Chondrocyte (in vitro differentiated cells): ENCODE measurements at places on chromosomes 2 and 18. TPM values are rescaled to one million over a fixed set of nuclear protein-coding genes. Genes with fewer than 3 reads are reported as not detected.

DNA sequence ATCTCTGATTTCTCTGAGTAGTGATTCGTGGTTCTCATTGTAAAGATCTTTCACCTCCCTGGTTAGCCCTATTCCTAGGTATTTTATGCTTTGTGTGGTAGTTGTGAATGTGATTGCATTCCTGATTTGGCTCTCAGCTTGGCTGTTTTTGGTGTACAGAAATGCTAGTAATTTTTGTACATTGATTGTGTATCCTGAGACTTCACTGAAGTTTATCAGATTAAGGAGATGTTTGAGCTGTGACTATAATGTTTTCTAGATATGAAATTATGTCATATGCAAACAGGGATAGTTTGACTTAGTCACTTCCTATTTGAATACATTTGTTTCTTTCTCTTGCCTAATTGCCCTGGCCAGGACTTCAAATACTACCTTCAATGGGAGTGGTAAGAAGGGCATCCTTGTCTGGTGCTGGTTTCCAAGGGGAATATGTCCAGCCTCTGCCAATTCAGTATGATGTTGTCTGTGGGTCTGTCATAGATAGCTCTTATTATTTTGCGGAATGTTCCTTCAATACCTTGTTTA lies 251.9 kb upstream of the ZNF804A start:
- no peaks in the 10 kb centered on the region for H3K36me3 ChIP-seq
- H3K4me1 ChIP-seq: no peaks in the 10 kb centered on the region
- H3K27ac ChIP-seq: no peak overlapping the region
- no peak for DNase-seq
- H3K27me3 ChIP-seq: peaks cover 8% of the 10 kb centered on the region

- no peak overlapping the region for H3K4me3 ChIP-seq
- H3K36me3 ChIP-seq: no peaks in the 10 kb centered on the region
- H3K27me3 ChIP-seq: no peaks in the 10 kb centered on the region
- no peak overlapping the region for H3K27ac ChIP-seq
- no peak for DNase-seq
Measured at GRCh38 chr2:81238462-81238861, 933.9 kb upstream of the LRRTM1 start.

DNA sequence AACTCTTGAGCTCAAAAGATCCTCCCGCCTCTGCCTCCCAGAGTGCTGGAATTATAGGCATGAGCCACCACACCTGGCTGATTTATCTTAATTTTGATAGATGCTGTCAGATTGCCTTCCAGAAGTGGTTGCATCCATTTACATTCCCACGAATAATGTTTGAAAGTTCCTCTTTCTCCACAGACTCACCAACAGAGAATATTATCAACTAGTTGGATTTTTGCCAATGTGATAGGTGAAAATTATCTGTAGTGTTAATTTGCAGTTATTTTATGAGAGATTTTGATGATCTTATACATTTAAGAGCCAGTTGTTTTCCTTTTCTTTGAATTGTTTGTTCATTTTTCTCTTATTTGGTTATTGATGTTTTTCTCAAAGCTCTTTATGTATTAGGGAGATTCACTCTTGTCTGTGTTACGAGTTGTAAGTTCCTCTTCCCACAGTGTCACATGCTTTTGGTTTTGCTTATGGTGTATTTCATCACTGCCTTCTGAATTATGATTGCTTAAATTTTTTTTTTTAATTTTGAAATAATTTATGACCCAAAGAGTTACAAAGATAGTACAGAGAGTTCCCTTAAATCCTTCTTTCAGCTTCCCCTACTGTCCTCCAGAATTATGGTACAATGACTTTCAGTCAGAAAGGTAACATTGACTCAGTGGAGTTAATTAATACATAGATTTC lies 20.7 kb upstream of the NT5DC4 start:
- no peak overlapping the region for H3K27ac ChIP-seq
- DNase-seq: no peak
- no peaks in the 10 kb centered on the region for H3K36me3 ChIP-seq
- peaks cover 2% of the 10 kb centered on the region for H3K27me3 ChIP-seq
- H3K4me1 ChIP-seq: no peaks in the 10 kb centered on the region

- H3K27ac ChIP-seq: no peak overlapping the region
- no peaks in the 10 kb centered on the region for H3K27me3 ChIP-seq
- H3K4me1 ChIP-seq: peaks cover 39% of the 10 kb centered on the region
- no peak for DNase-seq
- peaks cover 5% of the 10 kb centered on the region for H3K36me3 ChIP-seq
- no peak overlapping the region for H3K4me3 ChIP-seq
Measured at GRCh38 chr2:177547122-177547521, 154.5 kb downstream of the AGPS start.

- peaks cover 23% of the 10 kb centered on the region for H3K4me1 ChIP-seq
- no peak for DNase-seq
- H3K27me3 ChIP-seq: peaks cover 16% of the 10 kb centered on the region
- no peaks in the 10 kb centered on the region for H3K36me3 ChIP-seq
- H3K27ac ChIP-seq: no peak overlapping the region
Measured at GRCh38 chr18:69401972-69402532, 1.4 kb downstream of the DOK6 start.

GRCh38 chr2:88865801-88866371 lies 174.4 kb downstream of the RPIA start:
- no peaks in the 10 kb centered on the region for H3K36me3 ChIP-seq
- no peak overlapping the region for H3K27ac ChIP-seq
- no peak for DNase-seq
- H3K27me3 ChIP-seq: peaks cover 45% of the 10 kb centered on the region

DNA sequence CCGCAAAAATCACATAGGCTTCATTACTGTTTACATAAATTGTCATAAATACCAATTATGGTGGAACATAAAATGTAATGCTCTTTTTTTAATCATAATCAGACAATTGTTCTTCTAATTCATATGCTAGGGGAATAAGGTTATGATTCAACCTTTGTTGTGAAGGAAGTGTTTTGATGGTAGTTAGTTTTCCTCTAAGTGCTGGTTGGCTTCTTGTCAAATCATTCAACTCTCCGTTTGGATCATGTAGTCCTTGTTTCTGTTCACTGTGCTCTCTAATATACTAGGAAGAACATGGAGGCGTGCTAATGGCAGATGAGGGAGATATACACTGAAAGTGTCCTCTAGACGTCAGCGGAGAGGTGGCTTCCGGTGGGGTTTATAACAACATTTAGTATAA lies 1938.0 kb upstream of the PIK3C3 start:
- H3K4me1 ChIP-seq: peaks cover 7% of the 10 kb centered on the region
- H3K27me3 ChIP-seq: peaks cover 9% of the 10 kb centered on the region
- H3K4me3 ChIP-seq: no peak overlapping the region
- DNase-seq: no peak
- no peak overlapping the region for H3K27ac ChIP-seq

GRCh38 chr2:168992591-168993349 lies 38.4 kb downstream of the ABCB11 start:
- no peak for DNase-seq
- H3K4me1 ChIP-seq: peaks cover 44% of the 10 kb centered on the region
- H3K4me3 ChIP-seq: no peak overlapping the region
- no peaks in the 10 kb centered on the region for H3K27me3 ChIP-seq
- no peaks in the 10 kb centered on the region for H3K36me3 ChIP-seq

- no peak overlapping the region for H3K27ac ChIP-seq
- peaks cover 10% of the 10 kb centered on the region for H3K36me3 ChIP-seq
- H3K27me3 ChIP-seq: peaks cover 4% of the 10 kb centered on the region
- no peak overlapping the region for H3K4me3 ChIP-seq
Measured at GRCh38 chr18:45690975-45691815, 32.8 kb upstream of the SLC14A1 start.

GRCh38 chr2:16625759-16626158 lies 39.9 kb downstream of the CYRIA start:
- H3K27ac ChIP-seq: no peak overlapping the region
- no peak for DNase-seq
- H3K27me3 ChIP-seq: no peaks in the 10 kb centered on the region
- H3K4me3 ChIP-seq: no peak overlapping the region

DNA sequence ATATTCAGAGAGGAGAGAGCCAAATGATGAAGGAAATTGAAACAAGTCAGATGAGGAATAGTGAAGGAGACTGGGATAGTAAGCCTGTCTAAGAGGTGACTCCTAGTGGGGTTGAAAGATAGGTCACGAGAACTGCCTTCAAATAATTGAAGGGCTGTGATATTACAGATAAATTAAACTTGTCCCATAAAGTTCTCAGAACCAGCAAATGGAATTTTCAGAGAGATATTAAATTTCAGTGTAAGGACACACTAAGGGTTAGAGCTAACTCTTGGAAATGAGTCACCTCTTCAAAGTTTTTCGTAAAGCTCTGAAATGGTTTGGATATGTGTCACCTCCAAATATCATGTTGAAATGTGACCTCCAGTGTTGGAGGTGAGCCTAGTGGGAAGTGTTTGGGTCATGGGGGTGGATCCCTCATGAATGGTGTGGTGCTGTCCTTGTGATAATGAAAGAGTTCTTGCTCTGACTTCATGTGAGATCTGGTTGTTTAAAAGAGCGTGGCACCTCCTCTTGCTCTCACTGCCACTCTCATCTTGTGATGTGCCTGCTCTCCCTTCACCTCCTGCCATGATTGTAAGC lies 87.3 kb downstream of the BABAM2 start:
- no peaks in the 10 kb centered on the region for H3K27me3 ChIP-seq
- no peak for DNase-seq
- no peak overlapping the region for H3K4me3 ChIP-seq
- peaks cover 36% of the 10 kb centered on the region for H3K4me1 ChIP-seq

GRCh38 chr2:25976983-25977741 lies 5.1 kb downstream of the KIF3C start:
- H3K4me1 ChIP-seq: peaks cover 56% of the 10 kb centered on the region
- DNase-seq: no peak
- H3K36me3 ChIP-seq: peaks cover 6% of the 10 kb centered on the region
- H3K27ac ChIP-seq: peak overlapping the region; percentile 62
- H3K27me3 ChIP-seq: no peaks in the 10 kb centered on the region

GRCh38 chr18:34820360-34821065 lies 110.4 kb downstream of the DTNA start:
- no peaks in the 10 kb centered on the region for H3K36me3 ChIP-seq
- no peak overlapping the region for H3K27ac ChIP-seq
- H3K4me1 ChIP-seq: peaks cover 14% of the 10 kb centered on the region
- H3K27me3 ChIP-seq: no peaks in the 10 kb centered on the region
- no peak overlapping the region for H3K4me3 ChIP-seq

DNA sequence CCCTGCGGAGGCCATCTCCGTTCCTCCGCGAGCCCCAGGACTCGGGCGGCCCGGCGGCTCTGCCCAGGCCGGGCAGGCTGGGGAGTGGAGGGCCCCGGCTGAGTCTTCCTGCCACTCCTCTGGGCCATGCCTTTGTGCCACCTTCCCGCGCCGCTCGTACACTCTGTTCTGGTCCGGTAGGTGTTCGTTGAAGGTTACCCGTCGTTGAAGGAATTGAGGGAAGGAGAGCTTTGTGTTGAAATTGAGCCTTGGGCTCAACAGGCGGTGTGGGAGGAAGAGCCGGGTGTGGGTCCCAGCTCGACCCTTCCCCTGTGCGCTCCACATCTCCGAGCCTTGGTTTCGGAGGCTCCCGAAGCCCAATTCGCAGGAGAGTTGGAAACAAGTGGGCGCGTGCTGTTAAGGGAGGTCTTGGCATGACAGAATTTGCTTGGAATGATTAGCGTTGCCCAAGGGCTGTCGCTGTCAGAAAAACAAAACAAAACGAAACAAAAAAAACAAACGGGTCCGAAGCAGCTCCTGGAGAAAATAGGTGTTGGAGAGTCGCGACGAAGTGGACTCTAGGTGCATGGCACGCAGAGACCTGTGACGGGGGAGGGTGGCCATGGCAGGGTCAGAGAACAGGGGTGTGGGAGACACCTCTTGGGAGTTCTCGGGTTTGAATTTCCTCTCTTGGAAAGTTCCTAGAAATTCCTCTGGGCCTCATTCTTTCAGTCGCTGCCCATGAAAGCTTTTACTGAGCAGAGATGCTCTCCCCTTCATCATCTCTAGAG lies 1.2 kb upstream of the MZT2A start:
- H3K4me1 ChIP-seq: peaks cover 25% of the 10 kb centered on the region
- H3K4me3 ChIP-seq: peak overlapping the region; percentile 95
- peak overlapping the region; percentile 94 for H3K27ac ChIP-seq
- no peak for DNase-seq
- no peaks in the 10 kb centered on the region for H3K27me3 ChIP-seq

DNA sequence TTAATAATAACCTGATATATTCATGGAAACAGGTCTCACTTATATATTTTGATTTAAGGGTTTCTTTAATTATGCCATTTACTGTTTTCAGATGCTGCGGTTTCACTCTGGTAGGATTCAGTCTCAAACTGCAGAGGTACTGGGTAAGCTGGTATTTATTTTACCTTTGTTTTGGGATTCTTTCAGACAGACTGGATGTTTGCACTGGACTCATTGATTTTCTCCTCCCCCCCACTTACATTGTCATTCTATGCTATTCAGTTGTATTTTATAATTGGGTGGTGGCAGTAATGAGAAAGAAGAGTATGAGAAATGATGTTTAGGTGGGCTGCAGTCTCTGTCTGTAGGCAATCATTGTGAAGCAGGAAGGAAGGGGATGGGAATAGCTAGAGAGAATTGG lies 155.6 kb downstream of the AQP4 start:
- no peak overlapping the region for H3K4me3 ChIP-seq
- H3K36me3 ChIP-seq: no peaks in the 10 kb centered on the region
- peaks cover 7% of the 10 kb centered on the region for H3K4me1 ChIP-seq

DNA sequence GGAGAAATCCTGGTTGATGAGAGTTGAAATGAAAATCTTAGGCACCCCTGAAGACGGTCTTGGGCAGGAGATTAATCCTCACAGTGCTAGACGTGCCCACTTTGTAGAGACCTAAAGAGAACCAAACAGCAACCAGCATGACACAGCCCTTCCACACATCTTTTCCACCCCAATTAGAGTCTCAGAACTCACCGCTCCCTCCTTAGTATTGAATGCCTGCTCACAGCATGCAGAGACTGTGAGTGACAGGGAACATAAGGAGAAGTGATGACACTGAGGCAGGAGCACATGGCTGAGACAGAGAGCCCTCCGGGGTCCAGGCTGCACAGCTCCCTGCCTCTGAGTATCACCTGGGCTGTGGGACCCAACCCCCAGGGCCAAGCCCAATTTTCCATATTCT lies 367.6 kb downstream of the EIPR1 start:
- no peak overlapping the region for H3K4me3 ChIP-seq
- no peak overlapping the region for H3K27ac ChIP-seq
- H3K4me1 ChIP-seq: no peaks in the 10 kb centered on the region
- peaks cover 2% of the 10 kb centered on the region for H3K36me3 ChIP-seq
- H3K27me3 ChIP-seq: peaks cover 24% of the 10 kb centered on the region

DNA sequence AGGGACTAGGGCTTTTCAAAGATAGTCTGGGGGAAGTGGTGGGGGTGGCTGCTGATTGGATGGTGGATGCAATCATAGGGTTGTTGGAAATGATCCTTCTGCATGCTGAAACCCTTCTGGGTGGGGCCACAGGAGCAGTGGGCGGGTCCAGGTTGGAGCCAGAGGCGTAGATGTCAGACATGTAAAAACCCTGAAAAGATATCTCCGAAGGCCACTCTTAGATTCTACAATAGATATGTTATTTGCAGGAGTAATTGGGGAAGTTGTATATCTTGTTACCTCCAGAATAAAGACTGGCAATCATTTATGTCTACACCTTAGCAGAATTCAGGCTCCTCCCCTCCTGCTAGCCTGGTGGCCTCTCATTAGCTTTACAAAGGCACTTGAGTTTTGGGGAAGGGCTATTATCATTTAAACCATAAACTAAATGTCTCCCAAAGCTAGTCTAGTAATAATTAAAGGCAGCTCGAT lies 8.2 kb upstream of the FAM98A start:
- no peak overlapping the region for H3K27ac ChIP-seq
- H3K4me3 ChIP-seq: no peak overlapping the region
- no peaks in the 10 kb centered on the region for H3K36me3 ChIP-seq
- no peaks in the 10 kb centered on the region for H3K27me3 ChIP-seq

GRCh38 chr2:217279140-217279539 lies 419.3 kb upstream of the TNP1 start:
- H3K27me3 ChIP-seq: no peaks in the 10 kb centered on the region
- H3K4me3 ChIP-seq: no peak overlapping the region
- H3K36me3 ChIP-seq: no peaks in the 10 kb centered on the region
- peaks cover 31% of the 10 kb centered on the region for H3K4me1 ChIP-seq

Gene TFCP2L1
- 0.02 TPM in 1 of 3 replicates, not detected in the others for total RNA-seq

Gene FSHR
- total RNA-seq: not detected in 3 replicates

Gene SALL3
- not detected in 3 replicates for total RNA-seq

Gene LIMS3
- total RNA-seq: 4.7 to 6.2 TPM (median 5.2 TPM) in 3 replicates

Gene ANKRD62
- not detected in 3 replicates for total RNA-seq

Gene QPCT
- 0.67 to 1.2 TPM in 2 of 3 replicates, not detected in the other for total RNA-seq
